ENCODE measurements at places on chromosomes 12 and 14.

GRCh38 chr12:76241371-76241770, 106.8 kb downstream of the BBS10 start:
- H3K27me3 ChIP-seq, result no peaks in the 10 kb centered on the region
- H3K27ac ChIP-seq, result no peak overlapping the region
- no peak for DNase-seq
- no peak overlapping the region for H3K4me3 ChIP-seq

DNA sequence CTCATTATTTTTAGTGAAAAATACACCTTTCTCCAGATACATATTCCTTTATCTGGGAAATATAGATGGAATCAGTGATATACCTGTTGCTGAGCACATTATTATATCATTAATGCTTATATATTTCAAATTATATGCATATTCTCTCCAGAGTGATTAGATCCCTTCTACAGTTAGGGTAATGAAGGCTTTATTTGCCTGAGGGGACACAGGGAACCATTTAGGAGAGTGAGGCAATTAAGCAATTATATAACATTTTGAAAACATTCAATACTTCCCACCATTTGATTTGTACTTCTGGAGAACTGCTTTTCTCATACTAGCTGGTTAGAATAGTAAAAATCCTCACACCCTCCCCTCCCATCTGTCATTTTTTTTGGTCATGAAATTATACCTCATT, 212.8 kb upstream of the NOVA1 start:
- no peaks in the 10 kb centered on the region for H3K36me3 ChIP-seq
- H3K4me3 ChIP-seq, result no peak overlapping the region
- DNase-seq, result no peak
- no peak overlapping the region for H3K27ac ChIP-seq
- no peaks in the 10 kb centered on the region for H3K4me1 ChIP-seq
- H3K27me3 ChIP-seq, result no peaks in the 10 kb centered on the region

GRCh38 chr12:96041181-96041580, 5.8 kb upstream of the LTA4H start:
- H3K27ac ChIP-seq, result no peak overlapping the region
- no peak overlapping the region for H3K4me3 ChIP-seq
- H3K36me3 ChIP-seq, result no peaks in the 10 kb centered on the region
- no peak for DNase-seq

DNA sequence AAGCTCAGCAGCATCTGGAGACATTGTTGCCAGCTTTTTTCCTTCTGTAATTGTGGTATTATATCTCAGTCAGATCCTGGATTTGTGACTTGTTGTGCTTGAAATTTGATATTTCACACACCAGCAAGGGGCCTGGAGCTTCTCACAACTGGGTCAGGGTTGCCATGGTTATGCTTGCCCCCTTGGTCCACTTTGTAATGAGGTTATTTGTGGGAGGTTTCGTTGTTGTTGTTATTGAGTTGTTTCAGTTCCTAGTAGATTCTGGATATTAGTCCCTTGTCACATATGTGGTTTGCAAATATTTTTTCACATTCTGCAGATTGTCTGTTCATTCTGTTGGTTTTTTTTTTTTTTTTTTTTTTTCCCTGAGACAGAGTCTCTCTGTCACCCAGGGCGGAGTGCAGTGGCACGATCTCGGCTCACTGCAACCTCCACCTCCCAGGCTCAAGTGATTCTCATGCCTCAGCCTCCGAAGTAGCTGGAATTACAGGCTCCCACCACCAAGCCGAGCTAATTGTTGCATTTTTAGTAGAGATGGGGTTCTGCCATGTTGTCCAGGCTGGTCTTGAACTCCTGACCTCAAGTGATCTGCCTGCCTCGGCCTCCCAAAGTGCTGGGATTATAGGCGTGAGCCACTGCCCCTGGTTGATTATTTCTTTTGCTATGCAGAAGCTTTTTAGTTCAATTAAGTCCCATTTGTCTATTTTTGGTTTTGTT, 80.6 kb upstream of the ETV6 start:
- H3K36me3 ChIP-seq, result no peaks in the 10 kb centered on the region
- no peak overlapping the region for H3K27ac ChIP-seq
- no peaks in the 10 kb centered on the region for H3K27me3 ChIP-seq
- no peak overlapping the region for H3K4me3 ChIP-seq
- no peaks in the 10 kb centered on the region for H3K4me1 ChIP-seq
- DNase-seq, result no peak

GRCh38 chr12:65055859-65056258, 65.2 kb downstream of the WIF1 start:
- peaks cover 3% of the 10 kb centered on the region for H3K27me3 ChIP-seq
- no peak overlapping the region for H3K27ac ChIP-seq
- no peaks in the 10 kb centered on the region for H3K4me1 ChIP-seq
- no peaks in the 10 kb centered on the region for H3K36me3 ChIP-seq
- H3K4me3 ChIP-seq, result no peak overlapping the region
- no peak for DNase-seq

- no peak overlapping the region for H3K27ac ChIP-seq
- DNase-seq, result no peak
Observed at GRCh38 chr12:53505086-53505485, 2.2 kb downstream of the NPFF start.

DNA sequence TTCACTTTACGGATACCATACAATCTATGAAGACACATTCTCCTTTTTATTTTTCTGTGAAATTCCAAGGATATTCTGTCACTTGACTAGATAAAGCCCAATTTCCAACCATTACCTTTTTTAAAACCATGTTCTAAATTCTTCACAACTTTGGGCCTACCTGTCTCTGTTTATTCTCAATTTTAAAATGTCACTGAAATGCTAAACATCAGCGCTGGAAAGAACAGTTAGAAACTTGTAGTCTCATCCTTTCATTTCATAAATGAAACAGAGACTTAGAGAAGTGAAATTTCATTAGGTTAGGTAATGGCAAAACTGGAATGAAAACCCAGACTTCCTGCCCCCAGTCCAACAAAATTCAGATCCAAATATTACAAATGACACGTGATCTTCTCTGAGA, 396.2 kb downstream of the CCDC91 start:
- H3K27me3 ChIP-seq, result no peaks in the 10 kb centered on the region
- DNase-seq, result no peak
- H3K4me3 ChIP-seq, result no peak overlapping the region
- no peaks in the 10 kb centered on the region for H3K36me3 ChIP-seq
- no peak overlapping the region for H3K27ac ChIP-seq
- H3K4me1 ChIP-seq, result no peaks in the 10 kb centered on the region

DNA sequence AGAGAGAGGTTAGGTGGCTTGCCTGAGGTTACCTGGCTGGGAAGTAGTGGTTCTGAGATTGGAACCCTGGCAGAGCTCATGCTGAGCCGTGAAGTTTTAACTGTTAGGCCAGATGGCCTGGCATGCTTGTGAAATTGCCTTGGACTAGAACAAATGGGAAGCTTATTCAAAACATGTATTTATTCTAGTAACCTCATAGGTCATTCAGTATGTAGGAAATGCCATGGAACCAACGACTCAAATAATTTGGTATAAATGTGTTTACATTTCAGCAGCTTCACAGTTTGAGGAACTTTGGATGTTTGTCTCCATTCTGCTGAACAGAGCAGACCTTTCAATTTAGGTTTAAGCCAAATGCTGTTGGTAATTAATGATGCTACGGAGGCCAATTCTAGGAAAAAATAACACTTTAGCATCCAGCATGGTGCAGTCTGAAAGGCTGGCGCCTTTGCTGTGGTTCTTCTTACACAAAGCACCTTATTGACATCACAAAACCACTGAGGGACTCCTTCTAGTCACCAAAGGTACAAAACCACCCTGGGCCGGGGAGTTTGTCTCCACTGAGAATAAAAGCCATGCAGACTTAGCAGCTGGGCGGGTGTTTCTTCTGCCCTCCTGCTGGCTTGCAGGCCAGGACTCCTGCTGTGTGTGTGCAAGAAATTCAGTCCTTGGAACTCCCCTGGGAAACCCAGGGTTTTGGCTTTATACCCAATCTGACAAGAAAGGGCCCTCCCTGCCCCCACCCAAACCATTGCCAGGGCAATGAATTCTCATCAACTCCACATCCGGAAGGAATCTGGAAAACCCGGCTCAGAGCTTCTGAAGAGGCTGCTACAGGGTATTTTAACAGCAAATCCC, 64.2 kb downstream of the ELK3 start:
- H3K4me1 ChIP-seq, result peaks cover 13% of the 10 kb centered on the region
- H3K27ac ChIP-seq, result no peak overlapping the region
- no peaks in the 10 kb centered on the region for H3K27me3 ChIP-seq
- peaks cover 12% of the 10 kb centered on the region for H3K36me3 ChIP-seq
- DNase-seq, result peak; percentile 37
- H3K4me3 ChIP-seq, result no peak overlapping the region

DNA sequence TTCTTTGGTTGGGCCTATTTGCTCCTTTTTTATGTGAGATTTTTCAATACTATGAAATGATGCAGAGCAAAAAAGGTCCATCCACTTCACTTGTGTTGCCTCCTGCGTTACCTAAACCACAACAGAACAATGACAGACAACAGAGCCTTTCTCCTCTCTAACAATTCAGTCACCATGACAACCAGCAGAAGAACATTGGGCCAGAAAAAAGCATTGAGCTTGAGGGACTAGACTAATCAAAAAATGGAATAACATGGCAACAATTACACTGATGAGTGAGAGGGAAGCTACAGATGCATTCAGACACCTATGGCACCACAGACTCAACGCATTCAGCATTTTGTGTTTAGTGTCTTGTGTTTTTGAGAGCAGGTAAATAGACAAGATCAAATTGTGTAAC, 44.6 kb upstream of the PTCSC3 start:
- no peak overlapping the region for H3K4me3 ChIP-seq
- no peak for DNase-seq
- no peaks in the 10 kb centered on the region for H3K4me1 ChIP-seq
- H3K27ac ChIP-seq, result no peak overlapping the region
- H3K36me3 ChIP-seq, result no peaks in the 10 kb centered on the region
- peaks cover 3% of the 10 kb centered on the region for H3K27me3 ChIP-seq

GRCh38 chr14:99986396-99986795, 78.8 kb upstream of the EVL start:
- no peak overlapping the region for H3K27ac ChIP-seq
- no peak for DNase-seq
- peaks cover 12% of the 10 kb centered on the region for H3K4me1 ChIP-seq
- H3K27me3 ChIP-seq, result no peaks in the 10 kb centered on the region

DNA sequence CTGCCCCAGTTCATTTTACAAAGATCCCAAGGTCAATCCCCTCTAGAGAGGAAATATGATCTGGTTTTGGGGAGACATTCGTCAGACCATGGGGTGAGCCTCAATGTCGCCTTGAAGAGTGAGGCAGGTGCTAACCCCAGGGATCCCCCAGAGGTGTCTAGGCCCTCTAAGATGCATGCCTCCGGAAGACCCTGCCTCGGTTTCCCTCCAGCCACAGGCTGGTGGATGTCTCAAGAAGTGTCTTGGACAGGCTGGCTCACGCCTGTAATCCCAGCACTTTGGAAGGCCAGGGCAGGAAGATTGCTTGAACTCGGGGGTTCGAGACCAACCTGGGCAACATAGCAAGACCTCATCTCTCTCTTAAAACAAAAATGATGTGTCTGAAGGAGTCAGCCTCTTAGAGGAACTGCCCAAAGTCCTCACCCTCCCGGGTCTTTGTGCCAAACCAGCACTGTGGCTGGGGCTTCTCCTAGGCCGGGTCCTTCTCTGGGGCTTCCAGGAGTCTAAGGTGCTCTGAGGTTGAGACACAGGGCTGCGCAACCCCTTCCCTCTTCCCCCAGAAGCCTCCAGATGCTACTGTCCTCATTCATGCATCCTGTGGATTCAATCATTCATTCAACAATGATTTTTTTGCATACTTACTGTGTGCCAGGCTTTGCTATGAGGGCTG, 24.7 kb upstream of the BEGAIN start:
- H3K27me3 ChIP-seq, result no peaks in the 10 kb centered on the region
- H3K4me3 ChIP-seq, result no peak overlapping the region
- H3K4me1 ChIP-seq, result peaks cover 1% of the 10 kb centered on the region

DNA sequence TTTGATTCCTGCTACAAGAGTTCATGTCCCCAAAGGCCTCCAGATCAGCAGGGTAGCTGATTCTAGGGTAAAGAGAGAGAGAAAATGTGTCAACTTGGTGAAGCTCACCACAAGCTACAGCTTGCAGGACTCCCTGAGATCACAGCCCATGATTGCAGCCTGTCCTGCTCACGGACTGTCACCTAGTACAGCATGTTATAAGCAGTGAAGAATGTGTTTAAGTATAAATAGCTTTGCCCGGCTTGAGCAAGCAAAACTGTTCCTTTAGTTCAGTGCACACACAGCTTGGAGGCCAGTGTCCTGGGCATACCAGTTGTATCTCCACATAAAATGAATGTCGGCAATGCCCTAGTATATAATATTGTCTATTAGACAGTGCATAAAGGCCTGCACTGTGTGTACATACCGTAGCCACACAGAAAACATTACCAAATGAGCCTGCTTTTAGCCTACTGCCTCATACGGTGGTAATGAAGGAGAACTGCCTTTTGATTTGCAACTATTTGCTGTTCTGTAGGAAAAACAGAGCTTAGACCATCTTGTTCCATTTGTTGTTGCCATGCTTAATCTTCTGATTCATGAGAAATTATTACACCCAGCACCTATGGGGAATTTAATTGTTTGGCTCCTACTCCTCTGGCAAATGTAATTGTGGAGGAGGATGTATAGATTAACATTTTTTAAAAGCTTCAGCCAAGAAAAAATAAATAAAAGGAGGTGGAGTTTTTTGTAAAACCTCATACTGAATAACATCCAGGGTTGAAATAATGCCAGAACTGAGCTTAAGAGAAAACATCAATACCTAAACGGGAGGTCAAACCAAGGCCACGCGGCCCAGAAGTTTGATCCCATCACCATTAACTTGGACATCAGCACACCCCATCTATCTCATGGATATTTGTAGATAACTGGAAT, 108.1 kb upstream of the G2E3 start:
- H3K27ac ChIP-seq, result no peak overlapping the region
- no peaks in the 10 kb centered on the region for H3K4me1 ChIP-seq
- H3K36me3 ChIP-seq, result no peaks in the 10 kb centered on the region
- no peak for DNase-seq
- H3K27me3 ChIP-seq, result no peaks in the 10 kb centered on the region

GRCh38 chr12:100075598-100075997, 67.1 kb downstream of the BLTP3B start:
- no peak for DNase-seq
- H3K27ac ChIP-seq, result no peak overlapping the region
- no peak overlapping the region for H3K4me3 ChIP-seq
- H3K4me1 ChIP-seq, result no peaks in the 10 kb centered on the region

DNA sequence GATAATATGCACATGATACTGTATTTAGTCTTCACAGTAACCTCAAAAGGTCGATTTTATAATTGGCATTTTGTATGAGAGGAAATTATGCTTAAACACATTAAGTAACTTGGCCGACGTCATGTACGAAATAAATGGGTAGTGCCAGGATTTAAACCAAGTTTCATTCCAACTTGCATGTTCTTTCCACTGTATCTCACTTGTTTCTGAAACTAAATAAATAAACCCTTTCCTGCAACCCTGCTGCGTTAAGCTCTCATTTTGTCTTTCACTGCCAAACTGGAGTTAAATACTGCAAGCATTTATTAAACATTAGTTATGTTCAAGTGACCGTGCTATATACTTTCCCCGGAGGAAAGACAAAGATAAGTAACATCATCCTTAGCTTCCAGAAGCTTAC, 293.9 kb upstream of the PRKD1 start:
- H3K27me3 ChIP-seq, result no peaks in the 10 kb centered on the region
- no peak for DNase-seq
- H3K4me3 ChIP-seq, result no peak overlapping the region
- H3K27ac ChIP-seq, result no peak overlapping the region
- H3K36me3 ChIP-seq, result no peaks in the 10 kb centered on the region
- H3K4me1 ChIP-seq, result no peaks in the 10 kb centered on the region
